ENCODE measurements at places on chromosomes 1 and 21.

- no peak for DNase-seq
Observed at GRCh38 chr1:119966020-119966419, 69.7 kb upstream of the ADAM30 start.

- no peak for DNase-seq
Observed at GRCh38 chr1:92169214-92170005, 48.3 kb upstream of the C1orf146 start.

DNA sequence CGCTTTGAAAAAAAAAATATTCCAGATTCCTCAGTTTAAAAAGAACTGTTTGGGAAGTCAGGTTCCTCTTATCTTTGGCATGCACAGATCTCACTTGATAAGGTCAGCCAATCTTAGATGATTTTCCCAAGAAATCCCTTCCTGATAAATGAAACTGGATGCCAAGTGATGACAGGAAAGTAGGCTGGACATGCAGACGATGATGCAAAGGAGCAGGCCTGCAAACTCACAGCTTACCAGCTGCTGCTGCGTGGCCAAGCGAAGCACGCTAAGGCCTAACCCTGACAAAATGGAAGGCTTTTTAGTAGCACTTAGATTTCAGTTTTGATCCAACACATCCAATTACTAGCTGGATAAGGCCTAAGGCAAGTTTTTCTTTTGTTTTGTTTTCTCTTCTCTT is 10.1 kb downstream of the TADA1 start:
- no peak for DNase-seq

DNA sequence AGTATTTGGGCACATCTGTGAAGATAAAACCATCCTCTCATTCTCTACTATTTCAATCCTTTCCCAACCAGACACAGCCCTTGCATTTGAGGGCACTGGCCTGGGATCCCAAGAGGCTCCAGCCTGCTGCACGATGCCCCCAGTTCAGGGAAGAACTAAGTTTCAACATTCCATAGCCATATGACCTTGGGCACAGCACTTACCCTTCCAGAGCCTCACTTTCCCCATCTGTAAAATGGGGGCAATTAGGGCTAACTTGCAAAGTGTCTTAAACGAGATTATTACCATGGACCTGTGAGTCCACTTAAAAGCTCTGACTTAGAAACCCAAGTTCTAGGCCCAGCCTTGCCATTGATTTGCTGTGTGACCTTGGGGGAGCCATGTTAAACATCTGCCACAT is 22.9 kb downstream of the CDCP2 start:
- no peak for DNase-seq

DNA sequence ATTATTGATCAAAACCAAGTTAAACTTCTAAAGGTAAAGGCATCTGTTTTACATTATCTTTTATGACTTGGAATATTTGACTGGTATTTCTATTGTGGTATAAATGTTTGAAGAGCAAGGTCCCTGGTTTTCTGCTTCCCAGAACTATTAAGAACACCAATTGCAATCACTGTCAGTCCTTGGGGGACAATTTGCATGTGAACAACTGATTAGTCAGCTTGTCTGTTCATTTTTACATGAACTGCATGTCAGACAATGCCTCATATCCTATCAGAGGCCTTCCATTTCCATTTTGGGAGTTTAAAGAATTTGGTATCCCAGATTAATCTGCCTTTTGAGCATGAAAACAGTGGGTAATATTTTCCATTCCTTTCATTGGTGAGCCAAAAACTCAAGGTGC is 654.9 kb upstream of the USP24 start:
- no peak for DNase-seq

GRCh38 chr1:59445040-59445439 is 148.1 kb downstream of the FGGY start:
- no peak for DNase-seq

GRCh38 chr1:216804111-216804510 is 80.9 kb upstream of the ESRRG start:
- DNase-seq, result peak; percentile 70

GRCh38 chr1:172653015-172653709 is 5.7 kb upstream of the FASLG start:
- no peak for DNase-seq

DNA sequence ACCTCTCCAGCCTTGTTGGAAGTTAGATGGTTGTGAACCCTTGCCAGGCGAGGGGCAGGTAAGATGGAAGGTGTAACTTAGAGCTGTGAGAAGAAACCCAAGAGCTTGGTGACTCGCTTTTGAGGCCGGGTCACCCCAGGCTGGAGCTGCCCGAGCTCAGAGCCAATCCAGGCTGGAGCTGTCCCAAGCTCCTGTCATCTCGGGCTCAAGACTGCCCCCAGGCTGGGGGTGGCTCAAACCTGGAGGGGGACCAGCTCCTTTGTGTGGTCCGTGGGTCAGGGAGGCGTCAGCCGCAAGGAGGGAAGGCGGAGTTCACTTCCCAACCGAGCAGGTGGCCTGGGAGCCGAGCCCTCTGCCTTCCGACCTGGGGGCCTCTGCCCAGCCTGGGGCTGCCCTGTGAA is 2.0 kb downstream of the HUNK start:
- DNase-seq, result no peak

DNA sequence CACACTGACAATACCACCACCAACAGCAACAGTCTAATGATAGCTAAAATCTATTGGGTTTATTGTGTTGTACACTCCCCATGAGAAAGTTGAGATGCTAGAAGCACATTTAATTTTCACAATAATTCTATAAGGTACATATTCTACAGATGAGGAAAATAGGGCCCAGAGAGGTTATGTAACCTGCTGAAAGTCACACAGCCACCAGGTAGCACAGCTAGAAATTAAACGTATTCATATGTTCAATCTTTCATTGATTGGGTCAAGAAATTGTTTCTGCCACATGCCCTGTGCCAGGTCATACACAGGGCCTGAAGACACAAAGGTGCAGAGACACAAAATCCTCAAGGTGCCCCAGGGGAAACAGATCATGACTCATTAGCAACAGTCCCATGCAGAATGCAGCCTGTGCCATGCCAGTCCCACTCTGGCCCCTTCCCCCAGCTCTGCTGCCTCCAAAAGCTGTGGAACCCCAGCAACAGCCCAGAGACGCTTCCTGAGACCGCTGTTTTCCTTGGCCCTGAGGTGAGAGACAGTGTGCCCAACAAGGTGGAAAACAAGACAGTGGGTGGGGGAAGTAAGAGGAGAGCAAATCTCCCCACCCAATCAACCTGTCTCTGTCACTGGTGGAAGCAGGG is 32.1 kb downstream of the GJA4 start:
- DNase-seq, result no peak

DNA sequence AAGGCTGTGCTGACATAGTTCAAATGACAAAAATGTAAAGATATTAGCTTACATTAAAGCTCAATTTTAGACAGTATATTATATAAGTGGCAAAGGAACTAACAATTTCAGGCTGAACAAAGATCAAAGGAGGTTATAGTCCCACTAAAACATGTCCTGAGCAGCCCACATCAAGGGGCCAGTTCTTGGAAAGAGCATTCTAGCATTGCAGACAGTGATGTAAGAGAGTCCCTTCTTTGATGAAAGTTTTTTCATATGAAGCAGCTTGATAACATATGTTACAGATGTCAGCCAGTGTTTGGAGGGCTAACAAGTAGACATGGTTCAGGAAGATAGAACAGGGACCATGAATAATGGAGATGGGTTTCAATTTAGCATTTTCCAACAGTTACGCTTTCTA is 301.7 kb downstream of the NTNG1 start:
- no peak for DNase-seq

DNA sequence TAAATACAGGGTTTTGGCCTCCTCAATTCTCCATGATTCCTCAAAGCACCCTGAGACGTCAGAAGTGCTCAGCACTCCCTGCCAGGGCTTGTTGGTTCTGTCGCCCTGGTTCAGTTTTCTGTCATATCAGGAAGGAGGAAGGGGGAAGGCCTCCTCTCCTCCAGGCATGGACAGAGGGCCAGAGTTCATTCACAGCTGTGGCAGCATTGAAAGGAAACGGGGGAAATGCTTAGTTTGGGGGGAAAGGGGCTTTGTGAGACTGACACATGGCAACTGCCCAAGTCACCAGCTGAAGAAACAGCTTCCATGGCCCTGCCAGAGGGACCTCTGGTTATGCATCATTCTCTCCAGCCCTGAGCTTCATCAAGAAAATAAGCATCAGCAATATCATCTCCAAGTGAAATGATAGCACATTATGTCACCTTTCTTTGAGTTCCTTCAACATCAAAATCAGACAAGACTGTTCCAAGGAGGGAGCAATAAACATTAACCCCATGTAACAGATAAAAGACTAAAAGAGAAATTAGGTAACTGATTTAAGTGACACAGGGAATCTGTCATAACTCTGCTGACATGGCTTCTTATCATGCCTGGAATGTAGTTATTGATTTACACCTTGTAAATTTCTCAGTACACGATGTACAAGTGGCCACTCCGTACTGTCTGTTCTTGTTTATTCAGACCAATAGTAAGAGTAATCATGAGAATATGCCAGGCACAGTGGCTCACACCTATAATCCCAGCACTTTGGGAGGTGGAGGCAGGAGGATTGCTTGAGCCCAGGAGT is 103.2 kb upstream of the SLC25A33 start:
- DNase-seq, result no peak
